ENCODE measurements at places on chromosomes 1 and 21. TPM values are rescaled to one million over a fixed set of nuclear protein-coding genes. Genes with fewer than 3 reads are reported as not detected.

CNIH3 gene
- polyA plus RNA-seq: 10.5 TPM

- no peak for DNase-seq
Observed at GRCh38 chr1:210299501-210299900, 29.2 kb upstream of the HHAT start.

- DNase-seq: no peak
Observed at GRCh38 chr21:38242061-38242460, 14.7 kb upstream of the KCNJ15 start.

- no peak for DNase-seq
Observed at GRCh38 chr21:19553919-19554615, 1150.5 kb upstream of the TMPRSS15 start.
